ENCODE measurements at places on chromosomes 1 and 21. TPM values are rescaled to one million over a fixed set of nuclear protein-coding genes. Genes with fewer than 3 reads are reported as not detected.

Gene MATN1
- total RNA-seq: not detected

Gene CGN
- total RNA-seq: under 0.01 TPM

Gene FAM43B
- under 0.01 TPM for total RNA-seq

Gene ELAPOR1
- 0.95 TPM for total RNA-seq

Gene FAM151A
- total RNA-seq: not detected

Gene FAM110D
- total RNA-seq: not detected

Gene PAX7
- not detected for total RNA-seq

Gene FAM131C
- total RNA-seq: not detected
